Activated CD8-positive, alpha-beta memory T cell treated with anti-CD3 and anti-CD28 coated beads, Interleukin-2, amount 50 U/mL, for 4 hours (primary cell): ENCODE measurements at places on chromosomes 6 and 20.

DNA sequence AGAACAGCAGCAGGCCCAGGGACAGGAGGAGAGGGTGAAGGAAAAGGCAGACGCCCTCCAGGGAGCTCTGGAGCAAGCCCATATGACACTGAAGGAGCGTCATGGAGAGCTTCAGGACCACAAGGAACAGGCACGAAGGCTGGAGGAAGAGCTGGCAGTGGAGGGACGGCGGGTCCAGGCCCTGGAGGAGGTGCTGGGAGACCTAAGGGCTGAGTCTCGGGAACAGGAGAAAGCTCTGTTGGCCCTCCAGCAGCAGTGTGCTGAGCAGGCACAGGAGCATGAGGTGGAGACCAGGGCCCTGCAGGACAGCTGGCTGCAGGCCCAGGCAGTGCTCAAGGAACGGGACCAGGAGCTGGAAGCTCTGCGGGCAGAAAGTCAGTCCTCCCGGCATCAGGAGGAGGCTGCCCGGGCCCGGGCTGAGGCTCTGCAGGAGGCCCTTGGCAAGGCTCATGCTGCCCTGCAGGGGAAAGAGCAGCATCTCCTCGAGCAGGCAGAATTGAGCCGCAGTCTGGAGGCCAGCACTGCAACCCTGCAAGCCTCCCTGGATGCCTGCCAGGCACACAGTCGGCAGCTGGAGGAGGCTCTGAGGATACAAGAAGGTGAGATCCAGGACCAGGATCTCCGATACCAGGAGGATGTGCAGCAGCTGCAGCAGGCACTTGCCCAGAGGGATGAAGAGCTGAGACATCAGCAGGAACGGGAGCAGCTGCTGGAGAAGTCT, 25.5 kb downstream of the C20orf173 start:
- no peak for DNase-seq

GRCh38 chr6:90466154-90466940, 120.5 kb downstream of the MAP3K7 start:
- DNase-seq, result no peak

DNA sequence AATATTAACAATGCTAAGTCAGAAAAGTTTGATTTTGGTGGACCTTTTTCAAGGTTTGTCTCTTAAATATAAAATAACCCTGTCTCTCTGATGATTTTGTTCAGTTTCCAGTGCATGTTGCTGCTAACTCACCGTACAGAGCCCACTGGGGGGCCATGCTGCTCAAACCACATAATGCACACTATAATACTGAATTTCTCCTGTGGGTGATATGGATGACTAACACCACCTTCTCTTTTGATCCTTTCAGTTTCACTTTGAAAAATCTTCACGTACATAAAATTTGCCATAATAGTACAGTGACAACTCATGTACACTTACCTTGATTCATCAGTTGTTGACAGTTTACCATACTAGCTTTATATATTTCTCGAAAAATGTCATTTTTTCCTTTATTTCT, 506.6 kb upstream of the MAN1A1 start:
- DNase-seq, result peak; percentile 14

GRCh38 chr20:33261465-33261864, 21.5 kb upstream of the BPIFB1 start:
- no peak for DNase-seq

DNA sequence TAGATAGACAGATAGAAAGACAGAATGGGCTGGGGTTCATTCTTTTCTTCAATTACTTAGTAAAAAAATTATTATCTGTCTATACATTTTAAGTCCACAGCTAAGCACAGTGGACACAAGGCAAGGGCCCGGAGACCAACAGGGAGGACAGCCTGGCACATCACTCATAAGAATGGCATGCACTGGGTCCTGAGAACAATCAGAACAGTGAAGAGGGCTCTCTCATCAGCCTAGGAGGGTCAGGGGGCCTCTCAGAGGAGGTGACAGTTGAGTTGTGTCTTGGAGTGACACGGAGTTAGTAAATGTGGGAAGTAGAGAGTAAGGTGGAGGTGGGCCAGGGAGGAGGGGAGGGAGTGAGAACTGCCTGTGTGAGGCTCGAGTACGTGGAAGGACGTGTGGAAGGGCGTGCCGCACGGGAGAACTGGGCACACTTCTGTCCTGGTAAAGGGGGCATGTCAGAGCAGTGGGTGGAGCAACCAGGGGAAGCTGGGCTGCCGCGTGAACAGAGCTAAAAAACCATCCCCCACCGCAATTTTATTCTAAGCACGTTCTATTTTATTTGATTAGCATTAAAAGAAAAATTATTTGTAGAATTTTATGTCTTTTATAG, 45.1 kb upstream of the DSP start:
- DNase-seq, result no peak

- no peak for DNase-seq
These were observed 32.2 kb downstream of the MRAP2 start for GRCh38 chr6:84065693-84066290.

GRCh38 chr20:63622732-63623131, 4.2 kb downstream of the GMEB2 start:
- DNase-seq, result no peak

GRCh38 chr6:126206504-126207246, 133.2 kb upstream of the CENPW start:
- no peak for DNase-seq
